ENCODE measurements at places on chromosomes 7 and 10. TPM values are rescaled to one million over a fixed set of nuclear protein-coding genes. Genes with fewer than 3 reads are reported as not detected.

The SFMBT2 gene
- 1.4 TPM for total RNA-seq

The CSTF2T gene
- 16.7 TPM for total RNA-seq

The OR9A4 gene
- total RNA-seq, result not detected

The GPR158 gene
- total RNA-seq, result not detected

The SYT15 gene
- 0.10 TPM for total RNA-seq

The PON1 gene
- total RNA-seq, result not detected

The VSTM4 gene
- not detected for total RNA-seq

The CACNA2D1 gene
- 2.3 TPM for total RNA-seq

The PRLHR gene
- not detected for total RNA-seq

The FAM221A gene
- total RNA-seq, result 0.67 TPM

The TMEM229A gene
- total RNA-seq, result not detected

The EN2 gene
- not detected for total RNA-seq

The ABI1 gene
- 44.3 TPM for total RNA-seq

The SEPTIN7 gene
- 253 TPM for total RNA-seq

The VAX1 gene
- 0.14 TPM for total RNA-seq

The CPN1 gene
- not detected for total RNA-seq

The WASHC2A gene
- total RNA-seq, result 28.3 TPM

The KCNH2 gene
- total RNA-seq, result not detected

The NACAD gene
- total RNA-seq, result 4.4 TPM
